ENCODE measurements at places on chromosomes 12 and 14.
A peak's percentile ranks its signal among the peaks of the same experiment; 100 is the strongest.

GRCh38 chr12:94942663-94943062 is 60.8 kb downstream of the NDUFA12 start:
- DNase-seq: no peak

GRCh38 chr14:68386950-68387779 is 405.7 kb downstream of the ZFP36L1 start:
- no peak for DNase-seq

GRCh38 chr14:65098586-65098985 is 3.7 kb downstream of the MAX start:
- peak; percentile 85 for DNase-seq

- DNase-seq: no peak
Observed at GRCh38 chr12:12818701-12819100, 5.6 kb downstream of the DDX47 start.

DNA sequence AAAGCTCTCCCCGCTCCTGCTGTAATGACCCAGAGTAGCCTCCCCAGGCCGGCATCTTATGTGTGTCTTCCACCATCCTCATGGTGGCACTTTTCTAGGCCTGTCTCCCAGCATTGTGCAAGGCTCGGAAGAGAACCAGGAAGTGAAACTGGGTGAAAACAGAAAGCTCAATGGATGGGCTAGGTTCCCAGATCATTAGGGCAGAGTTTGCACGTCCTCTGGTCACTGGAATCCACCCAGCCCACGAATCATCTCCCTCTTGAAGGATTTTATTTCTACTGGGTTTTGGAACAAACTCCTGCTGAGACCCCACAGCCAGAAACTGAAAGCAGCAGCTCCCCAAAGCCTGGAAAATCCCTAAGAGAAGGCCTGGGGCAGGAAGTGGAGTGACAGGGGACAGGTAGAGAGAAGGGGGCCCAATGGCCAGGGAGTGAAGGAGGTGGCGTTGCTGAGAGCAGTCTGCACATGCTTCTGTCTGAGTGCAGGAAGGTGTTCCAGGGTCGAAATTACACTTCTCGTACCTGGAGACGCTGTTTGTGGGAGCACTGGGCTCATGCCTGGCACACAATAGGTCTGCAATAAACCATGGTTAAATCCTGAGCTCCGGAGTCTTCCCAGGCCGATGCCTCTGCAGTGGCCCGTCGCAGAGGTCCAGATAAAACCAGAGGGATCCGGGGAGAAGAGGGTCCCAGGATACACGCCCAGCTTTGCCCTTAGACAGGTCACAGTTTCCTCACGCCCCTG is 15.6 kb downstream of the ACVRL1 start:
- DNase-seq: no peak

GRCh38 chr14:94101748-94102147 is 8.8 kb upstream of the IFI27 start:
- DNase-seq: no peak

DNA sequence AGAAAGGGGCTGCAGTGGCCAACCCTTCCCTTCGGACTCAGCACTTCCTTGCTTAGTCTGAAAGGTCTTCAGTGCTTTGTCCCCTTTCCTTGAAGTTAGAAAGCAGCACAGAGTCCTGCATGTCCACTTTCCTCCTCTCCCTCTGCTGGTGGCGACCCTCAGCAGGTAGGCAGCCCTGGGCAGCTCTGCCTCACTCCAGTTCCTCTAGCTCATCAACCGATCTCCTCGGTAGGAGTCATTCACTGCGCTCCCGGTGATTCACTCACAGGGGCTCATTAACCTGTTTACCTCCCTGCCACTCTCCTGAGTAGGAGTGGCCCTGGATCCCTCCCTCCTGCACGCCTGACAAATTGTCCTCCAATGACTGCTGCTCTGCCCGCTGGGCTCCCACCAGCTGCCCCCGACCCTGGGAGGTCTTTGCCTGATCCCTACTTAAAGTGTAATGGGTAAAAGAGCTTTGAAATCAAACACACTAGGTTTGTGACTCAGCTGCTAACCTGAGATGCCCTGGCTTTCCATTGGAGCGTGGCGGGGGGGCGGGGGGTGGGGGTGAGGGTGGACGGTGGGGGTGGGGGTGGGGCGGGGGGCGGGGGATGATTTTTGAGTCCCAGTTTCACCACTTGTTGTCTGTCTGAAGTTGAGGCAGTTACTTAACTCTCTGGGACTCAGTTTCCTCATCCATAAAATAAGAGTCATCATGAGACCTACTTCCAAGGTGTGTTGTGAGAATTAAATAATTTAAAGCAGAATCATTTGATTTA is 4.2 kb downstream of the SCNN1A start:
- DNase-seq: no peak

- DNase-seq: no peak
Observed at GRCh38 chr14:67167420-67168109, 21.7 kb upstream of the GARIN2 start.

GRCh38 chr14:98906123-98906995 is 365.6 kb downstream of the BCL11B start:
- no peak for DNase-seq

- DNase-seq: peak; percentile 72
Observed at GRCh38 chr14:60485057-60485597, 736 bp downstream of the C14orf39 start.

- peak; percentile 98 for DNase-seq
Observed at GRCh38 chr12:100987552-100988521, 193.3 kb downstream of the ANO4 start.

DNA sequence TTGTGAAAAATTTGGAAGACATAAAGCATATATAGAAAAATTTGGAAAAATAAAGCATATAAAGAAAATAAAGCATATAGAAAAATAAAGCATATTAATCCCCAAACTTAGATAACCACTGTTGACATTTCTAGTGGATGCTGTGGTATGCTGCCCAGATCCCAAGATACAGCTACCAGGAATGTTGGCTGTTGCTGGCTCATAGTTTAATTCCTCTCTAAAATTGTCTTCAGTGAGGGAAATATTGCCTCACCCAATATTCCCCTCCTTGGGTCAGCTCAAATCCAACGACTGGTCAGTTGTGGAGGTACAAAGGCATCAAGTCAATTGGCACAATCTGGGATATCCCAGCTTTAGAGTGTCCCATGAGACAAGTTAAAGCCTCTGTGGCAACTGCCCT is 10.1 kb upstream of the KICS2 start:
- no peak for DNase-seq

DNA sequence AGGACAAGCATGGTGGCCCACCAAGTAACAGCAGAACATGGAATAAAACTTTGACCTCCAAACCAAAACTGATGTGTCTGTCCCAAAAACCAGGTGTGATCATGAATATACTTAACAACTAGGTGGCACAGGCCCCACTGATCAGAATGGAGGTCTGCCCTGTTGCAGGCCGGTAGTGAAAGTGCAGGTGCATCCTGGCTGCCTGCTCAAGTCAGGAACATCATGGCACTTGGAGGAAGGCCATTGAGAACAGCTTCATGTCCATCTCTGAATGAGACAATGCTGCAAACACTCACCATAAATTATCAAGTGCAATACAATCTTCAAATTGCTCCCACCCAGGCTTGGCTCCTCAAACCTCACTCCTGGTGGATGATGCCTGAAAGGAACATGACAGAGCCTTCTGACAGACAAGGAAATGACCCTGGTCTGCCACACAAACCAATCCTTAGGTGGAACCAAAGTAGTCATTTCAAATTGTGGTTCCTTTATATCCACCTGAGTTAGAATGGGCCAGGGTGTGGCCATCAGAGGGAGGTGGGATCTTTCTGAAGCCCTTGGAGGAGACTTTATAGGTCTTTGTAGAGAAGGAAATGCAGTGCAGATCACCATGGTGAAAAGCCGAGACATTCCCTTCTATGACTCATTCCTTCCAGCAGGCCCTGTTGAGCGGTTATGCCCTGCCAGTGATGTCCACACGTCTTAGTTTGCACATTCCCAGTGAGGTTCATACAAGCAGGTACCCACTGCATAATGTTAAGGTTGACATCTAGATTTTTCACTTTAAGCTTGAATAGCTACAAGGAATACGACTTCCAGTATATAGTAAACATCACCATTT is 36.0 kb downstream of the EGLN3 start:
- no peak for DNase-seq

GRCh38 chr14:69518289-69519101 is 34.0 kb downstream of the PLEKHD1 start:
- no peak for DNase-seq

GRCh38 chr12:116376354-116377193 is 99.1 kb upstream of the MED13L start:
- no peak for DNase-seq

DNA sequence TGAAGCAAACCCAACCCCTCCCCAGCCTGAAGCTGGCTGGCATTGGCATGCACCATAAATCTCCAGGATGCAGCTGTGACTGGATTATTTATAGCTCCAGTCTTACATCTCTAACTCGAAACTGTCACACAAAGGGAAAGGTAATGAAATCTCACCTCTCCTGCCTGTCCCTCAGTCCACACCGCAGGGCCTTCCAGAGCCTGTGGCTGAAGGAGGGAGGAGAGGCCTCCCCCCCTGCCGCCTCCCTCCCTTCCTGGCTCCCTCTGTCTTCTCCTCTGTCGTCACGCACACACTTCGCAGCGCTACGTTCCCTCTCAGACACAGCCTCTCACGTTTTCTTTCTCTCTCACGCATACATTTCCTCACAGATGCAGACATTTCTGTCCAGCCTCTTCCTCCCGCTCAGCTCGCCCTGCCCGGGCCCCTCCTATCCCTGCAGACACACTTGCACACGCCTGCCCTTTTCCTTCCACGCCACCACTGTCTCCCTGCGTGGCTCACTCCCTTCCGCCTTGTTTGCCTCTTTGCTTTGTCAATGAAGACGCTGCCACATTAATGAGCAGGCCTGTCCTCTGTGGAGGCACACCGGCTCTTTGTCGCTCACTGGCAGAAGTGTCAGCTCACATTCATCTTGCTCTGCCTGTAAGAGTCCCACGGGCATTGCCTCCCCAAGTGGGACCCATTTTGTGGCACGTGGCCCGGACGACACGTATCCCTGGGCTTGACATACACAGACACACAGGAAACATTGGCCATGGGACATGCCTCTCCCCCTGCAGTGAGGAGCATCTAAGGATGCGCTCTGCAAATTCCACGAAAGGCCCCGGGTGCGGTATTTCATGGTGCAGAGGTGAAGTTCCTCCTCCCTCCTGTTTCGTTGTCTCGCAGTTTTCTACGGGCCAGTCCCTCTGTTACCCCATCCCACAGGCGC is 27.9 kb downstream of the IRF2BPL start:
- DNase-seq: no peak

DNA sequence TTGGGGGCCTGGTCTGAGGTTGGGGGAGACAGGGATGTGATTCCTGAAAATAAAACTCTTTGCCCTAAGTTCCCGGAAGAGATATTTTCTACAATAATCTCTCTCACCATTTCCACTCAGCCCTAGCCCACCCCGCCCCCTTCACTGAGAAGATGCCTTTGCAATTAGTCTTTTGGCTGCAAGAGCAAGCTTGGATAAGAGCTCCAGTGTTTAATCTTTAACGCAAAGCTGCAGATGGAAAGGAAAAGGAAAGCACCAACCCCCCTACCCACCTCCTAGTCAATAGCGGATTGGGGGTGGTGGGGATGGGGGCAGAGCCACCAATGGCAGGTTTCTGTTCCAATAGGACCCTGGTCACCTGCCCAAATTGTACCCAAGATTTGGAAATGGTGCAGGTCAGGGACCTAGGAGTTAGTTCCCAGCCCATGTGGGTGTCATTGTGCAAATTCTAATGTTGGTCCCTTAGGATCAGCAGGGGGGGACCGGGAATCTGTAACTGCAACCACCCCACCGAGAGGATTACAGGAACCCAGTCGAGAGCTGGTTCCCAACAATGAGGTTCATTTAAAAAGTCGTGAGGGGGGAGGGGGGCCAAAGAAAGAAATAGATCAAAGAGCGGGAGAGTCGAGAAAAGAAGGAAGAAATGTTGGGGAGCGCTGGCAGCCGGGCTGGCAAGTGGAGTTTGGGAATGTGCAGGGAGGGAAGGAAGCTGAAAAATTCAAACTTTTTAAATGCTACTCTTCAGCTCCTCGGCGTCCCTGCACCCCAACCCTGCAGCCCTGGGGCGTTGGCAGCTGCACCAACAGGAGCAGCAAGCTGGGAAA is 1.6 kb downstream of the ZFP36L1 start:
- DNase-seq: peak; percentile 11

- no peak for DNase-seq
Observed at GRCh38 chr14:36028218-36028617, 148.3 kb downstream of the PTCSC3 start.

DNA sequence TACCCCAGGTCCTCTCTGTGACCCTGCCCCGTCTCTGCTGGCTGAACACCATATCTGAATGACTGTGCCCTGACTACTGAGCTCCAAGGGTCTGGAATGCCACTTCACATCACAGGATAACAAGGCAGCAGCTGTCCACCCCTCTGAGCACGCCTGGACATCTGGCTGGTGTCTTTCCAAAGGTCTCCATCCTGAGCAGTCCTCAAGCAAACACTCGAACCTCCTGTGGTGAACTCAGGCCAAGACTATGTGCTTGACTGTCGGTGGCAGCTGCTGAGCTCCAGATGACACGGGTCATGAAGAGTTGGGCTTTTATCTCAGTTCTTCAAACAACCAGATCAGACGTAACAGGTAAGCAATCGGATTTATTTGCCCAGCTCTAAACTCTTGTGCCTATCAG is 117.2 kb upstream of the BCL2L14 start:
- DNase-seq: no peak

- DNase-seq: no peak
Observed at GRCh38 chr12:120465756-120466155, 3.8 kb downstream of the SRSF9 start.

DNA sequence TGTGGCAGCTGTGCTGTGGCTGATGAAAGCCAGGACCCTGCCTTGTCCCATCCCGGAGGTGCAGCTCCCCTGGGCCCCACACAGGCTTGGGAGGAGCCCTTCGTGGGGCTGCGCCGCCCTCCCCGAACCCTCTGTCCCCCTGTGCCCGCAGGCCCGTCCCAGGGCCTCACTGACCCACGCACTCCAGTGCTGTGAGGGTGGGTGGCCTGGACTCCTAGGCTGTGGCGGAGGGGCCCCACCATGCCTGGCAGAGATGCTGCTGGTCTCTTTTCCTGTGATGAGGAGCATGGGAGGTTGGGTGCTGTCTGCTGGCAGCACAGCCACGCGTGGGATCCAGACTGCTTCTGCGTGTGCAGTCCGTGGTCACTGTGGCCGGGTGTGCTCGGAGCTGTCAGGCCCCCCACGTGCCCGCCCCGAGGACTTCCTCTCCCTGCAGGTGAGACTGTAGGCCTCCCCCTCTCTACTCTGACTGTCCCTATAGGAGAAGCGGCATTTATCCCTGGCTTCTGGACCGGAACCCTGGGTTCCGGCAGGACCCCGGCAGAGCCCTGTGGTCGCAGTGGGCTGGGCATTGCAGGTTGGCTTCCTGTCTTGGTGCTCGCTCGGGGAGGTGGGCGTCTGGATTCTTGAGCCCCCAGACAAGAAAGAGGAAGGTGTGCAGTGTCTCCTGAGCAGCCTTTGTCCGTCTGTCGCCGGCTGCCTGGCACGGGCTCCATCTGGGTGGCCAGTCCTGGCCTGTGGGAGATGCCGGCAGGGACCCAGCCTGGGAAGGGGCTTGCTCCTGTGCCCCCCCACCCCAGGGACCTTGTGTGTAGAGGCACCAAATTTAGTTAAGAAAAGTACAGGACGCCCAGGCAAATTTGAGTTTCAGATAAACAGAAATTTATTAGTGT is 2.3 kb downstream of the MTA1 start:
- DNase-seq: no peak

All from OCI-M1 (cell line).